ENCODE measurements at places on chromosomes 3 and 15. TPM values are rescaled to one million over a fixed set of nuclear protein-coding genes. Genes with fewer than 3 reads are reported as not detected.

Gene RLBP1
- not detected for total RNA-seq

Gene FMN1
- total RNA-seq: 0.37 TPM

Gene PPP1R14D
- total RNA-seq: not detected

Gene BCHE
- total RNA-seq: 25.0 TPM

Gene ARNT2
- total RNA-seq: 1.4 TPM

Gene MB21D2
- total RNA-seq: 6.1 TPM

Gene PTX3
- total RNA-seq: 4.3 TPM

Gene COL6A5
- total RNA-seq: 0.32 TPM

All from A673 (cell line).